ENCODE measurements at places on chromosomes 3 and 15.

- H3K27me3 ChIP-seq, result no peaks in the 10 kb centered on the region
- H3K36me3 ChIP-seq, result peaks cover 3% of the 10 kb centered on the region
- H3K4me3 ChIP-seq, result no peak overlapping the region
- no peak for DNase-seq
- H3K4me1 ChIP-seq, result no peaks in the 10 kb centered on the region
These were observed 20.1 kb upstream of the ZCWPW2 start for GRCh38 chr3:28328188-28329151.

DNA sequence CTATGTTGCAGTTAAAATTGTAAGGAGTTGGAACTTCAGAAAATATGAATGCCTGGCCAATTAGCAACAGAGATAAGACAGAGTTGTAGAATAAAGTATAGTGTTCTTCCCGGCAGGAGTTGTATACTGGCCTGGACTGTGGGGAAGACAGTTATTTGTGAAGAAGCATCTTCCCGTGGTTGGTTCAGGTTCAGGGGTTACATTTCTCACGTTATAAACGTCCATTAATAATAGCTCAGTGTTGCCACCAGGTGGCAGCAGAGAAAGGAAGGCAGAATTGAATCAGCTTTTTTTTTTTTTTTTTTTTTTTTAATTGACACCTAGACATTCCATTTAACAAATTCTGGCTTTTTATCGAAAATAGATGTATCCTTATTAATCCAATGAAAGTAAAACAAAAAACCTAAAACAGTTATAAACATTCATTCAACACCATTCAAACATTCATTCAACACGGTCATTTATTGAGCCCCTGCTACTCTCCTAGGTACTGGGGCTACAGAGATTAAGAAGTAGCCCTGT, 66.4 kb upstream of the NR2E3 start:
- no peak overlapping the region for H3K27ac ChIP-seq
- H3K4me1 ChIP-seq, result no peaks in the 10 kb centered on the region
- H3K4me3 ChIP-seq, result no peak overlapping the region
- no peaks in the 10 kb centered on the region for H3K27me3 ChIP-seq
- no peaks in the 10 kb centered on the region for H3K36me3 ChIP-seq

DNA sequence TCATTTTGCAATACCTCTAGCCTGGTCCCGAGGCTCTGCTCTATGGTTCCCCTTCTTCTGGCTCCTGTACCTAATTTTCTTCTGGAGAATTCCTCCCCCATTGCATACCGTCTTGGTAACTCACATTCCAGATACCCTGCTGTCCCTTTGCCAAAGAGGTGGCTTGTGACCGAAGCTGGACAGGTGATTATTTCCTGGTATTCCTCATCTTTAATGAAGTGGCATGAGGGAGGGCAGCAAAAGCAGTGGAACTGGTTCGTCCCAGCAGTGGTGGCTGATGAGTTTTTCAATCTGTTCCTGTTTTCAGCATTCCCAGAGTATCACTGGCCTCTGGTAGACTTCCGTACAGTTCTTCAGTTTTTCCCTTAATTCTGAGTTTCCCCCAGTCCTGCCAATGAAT, 186.2 kb upstream of the CADPS start:
- H3K27me3 ChIP-seq, result no peaks in the 10 kb centered on the region
- H3K36me3 ChIP-seq, result no peaks in the 10 kb centered on the region
- H3K27ac ChIP-seq, result no peak overlapping the region
- no peak overlapping the region for H3K4me3 ChIP-seq
- DNase-seq, result no peak

DNA sequence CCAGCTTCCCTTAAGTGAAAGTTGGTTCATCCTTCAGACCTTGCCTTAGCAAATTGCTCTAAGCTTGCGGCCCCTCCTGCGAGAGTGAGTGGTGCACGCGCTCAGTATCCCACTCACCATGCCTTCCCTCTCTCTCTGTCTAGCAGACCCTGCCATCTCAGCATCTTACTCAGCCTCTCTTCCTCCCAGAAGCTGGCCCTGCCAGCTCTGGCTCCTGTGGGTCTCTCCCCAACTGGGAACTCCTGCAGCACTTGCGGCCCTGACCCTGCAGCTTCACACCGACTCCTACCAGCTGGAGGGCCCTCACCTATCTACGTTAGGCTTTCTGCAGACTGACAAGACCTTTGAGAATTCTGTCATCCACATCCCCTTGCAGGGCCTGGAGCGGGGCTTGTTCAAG, 286.1 kb upstream of the TLE3 start:
- H3K4me1 ChIP-seq, result peaks cover 3% of the 10 kb centered on the region
- no peak overlapping the region for H3K27ac ChIP-seq
- no peak overlapping the region for H3K4me3 ChIP-seq
- no peaks in the 10 kb centered on the region for H3K36me3 ChIP-seq
- DNase-seq, result no peak

- H3K4me1 ChIP-seq, result peaks cover 10% of the 10 kb centered on the region
- H3K27ac ChIP-seq, result no peak overlapping the region
- H3K27me3 ChIP-seq, result peaks cover 13% of the 10 kb centered on the region
- no peak for DNase-seq
- H3K4me3 ChIP-seq, result no peak overlapping the region
These were observed 172.0 kb upstream of the HES1 start for GRCh38 chr3:193963808-193964516.

DNA sequence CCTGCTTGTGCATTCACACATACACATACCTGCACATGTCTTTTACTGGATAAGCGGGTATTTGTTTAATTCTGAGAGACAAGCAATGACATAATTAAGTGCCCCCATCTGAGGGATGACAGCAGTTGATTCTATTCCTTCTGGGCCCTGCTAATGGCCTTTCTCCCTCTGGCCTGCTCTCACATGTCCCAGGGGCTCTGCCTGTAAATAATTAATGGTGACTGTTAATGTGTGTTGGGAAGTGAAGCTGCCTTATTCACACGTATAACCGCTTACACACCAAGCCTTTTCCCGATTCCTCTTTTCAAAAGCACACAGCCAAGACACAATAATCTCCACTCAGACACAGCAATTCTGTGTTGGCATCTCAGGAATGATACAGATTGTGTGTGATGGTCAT, 47.8 kb downstream of the LRRK1 start:
- H3K27ac ChIP-seq, result no peak overlapping the region
- no peaks in the 10 kb centered on the region for H3K4me1 ChIP-seq
- H3K36me3 ChIP-seq, result no peaks in the 10 kb centered on the region
- no peaks in the 10 kb centered on the region for H3K27me3 ChIP-seq

DNA sequence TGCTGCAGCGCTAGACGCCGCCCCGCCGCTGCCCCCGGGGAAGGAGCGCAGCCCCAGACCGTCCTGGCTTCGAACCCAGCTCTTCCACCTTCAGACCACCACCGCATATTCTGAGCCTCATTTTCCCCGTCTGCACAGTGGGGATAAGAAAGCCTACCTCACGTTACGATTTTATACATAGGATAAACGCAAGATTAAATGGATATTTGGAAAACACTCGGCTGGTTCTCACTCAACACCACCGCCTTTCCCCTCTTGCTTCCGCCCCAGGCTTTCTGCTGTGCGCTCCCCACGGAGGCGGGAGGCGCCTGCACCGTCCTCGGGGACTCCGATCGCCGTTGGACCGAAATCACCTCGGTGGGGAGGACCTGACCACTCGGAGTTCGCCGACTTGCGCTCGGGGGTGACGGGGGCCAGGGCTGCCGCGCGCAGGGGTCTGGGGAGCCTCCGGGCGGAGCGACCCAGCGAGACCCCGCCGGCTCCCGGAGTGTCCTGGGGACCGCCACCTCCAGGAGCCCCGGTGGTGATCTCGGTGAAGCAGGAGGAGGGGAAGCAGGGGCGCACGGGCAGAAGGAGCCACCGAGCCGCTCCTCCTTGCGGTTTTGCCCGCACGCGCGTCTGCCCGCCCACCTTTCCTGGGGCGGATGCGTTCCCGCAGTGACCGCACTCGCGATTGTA, 4.0 kb downstream of the FBXL22 start:
- no peaks in the 10 kb centered on the region for H3K36me3 ChIP-seq
- no peak for DNase-seq
- peaks cover 12% of the 10 kb centered on the region for H3K27me3 ChIP-seq
- H3K27ac ChIP-seq, result no peak overlapping the region

GRCh38 chr15:67080118-67080899, 14.9 kb downstream of the SMAD3 start:
- no peak overlapping the region for H3K27ac ChIP-seq
- no peaks in the 10 kb centered on the region for H3K36me3 ChIP-seq
- H3K4me3 ChIP-seq, result no peak overlapping the region
- no peak for DNase-seq
- H3K4me1 ChIP-seq, result no peaks in the 10 kb centered on the region

DNA sequence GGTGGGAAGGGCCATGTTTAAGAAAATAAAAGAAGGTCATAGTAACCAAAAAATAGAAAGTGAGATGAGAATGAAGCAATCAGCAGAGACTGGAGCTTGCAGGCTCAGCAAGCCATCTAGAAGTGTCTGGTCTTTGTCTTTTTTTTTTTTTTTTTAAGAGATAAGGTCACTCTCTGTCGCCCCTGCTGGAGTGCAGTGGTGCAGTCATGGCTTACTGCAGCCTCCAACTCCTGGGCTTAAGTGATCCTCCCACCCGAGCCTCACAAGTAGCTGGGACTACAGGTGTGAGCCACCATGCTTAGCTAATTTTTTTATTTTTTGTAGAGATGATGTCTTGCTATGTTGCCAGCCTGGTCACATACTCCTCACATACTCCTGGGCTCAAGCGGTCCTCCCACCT, 36.2 kb downstream of the GXYLT2 start:
- H3K27me3 ChIP-seq, result no peaks in the 10 kb centered on the region
- H3K27ac ChIP-seq, result no peak overlapping the region
- no peaks in the 10 kb centered on the region for H3K36me3 ChIP-seq

DNA sequence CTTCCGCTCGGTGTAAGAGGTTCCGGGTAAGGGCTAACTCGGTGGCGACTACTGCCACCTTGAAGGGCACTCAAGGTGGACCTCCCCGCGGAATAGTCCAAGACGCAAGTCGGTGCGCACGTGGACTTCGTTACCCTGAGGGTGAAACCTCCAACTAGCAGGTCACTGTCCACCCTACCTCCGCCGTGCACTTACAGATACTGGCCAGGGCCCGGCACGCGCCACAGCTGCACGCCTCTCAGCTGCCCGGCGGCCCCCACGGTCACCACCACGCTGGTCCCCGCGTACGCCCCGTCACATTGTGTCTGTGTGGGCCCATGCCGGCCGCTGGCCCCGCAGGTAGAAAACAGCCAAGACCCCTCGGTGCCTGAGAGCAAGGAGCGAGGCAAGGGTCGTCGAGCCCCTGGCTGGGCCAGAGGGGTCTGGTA, 1.1 kb downstream of the LTK start:
- H3K4me3 ChIP-seq, result peak overlapping the region; percentile 33
- H3K36me3 ChIP-seq, result peaks cover 10% of the 10 kb centered on the region
- peaks cover 66% of the 10 kb centered on the region for H3K27me3 ChIP-seq
- DNase-seq, result peak; percentile 68
- no peak overlapping the region for H3K27ac ChIP-seq

DNA sequence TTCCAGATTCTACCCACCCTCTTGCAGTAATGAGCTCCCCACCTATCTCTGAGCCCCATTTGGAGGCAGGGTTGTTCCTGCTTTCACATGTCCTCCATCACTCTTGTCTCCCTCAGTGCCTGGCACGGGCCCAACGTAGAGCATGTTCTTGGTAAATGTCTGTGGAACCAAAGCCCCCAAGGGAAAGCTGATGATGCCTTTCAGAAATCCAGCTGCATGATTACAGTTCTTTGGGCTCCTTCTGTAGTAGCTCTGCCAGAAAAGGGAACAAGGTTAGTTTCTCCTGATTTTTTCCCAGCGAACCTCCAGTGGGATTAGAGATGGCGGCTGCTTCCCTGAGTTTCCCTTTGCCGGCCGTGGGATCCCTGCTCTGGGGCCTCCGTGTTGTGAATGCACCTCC, 39.3 kb downstream of the CGNL1 start:
- H3K36me3 ChIP-seq, result no peaks in the 10 kb centered on the region
- H3K4me1 ChIP-seq, result peaks cover 6% of the 10 kb centered on the region
- H3K27me3 ChIP-seq, result no peaks in the 10 kb centered on the region
- no peak overlapping the region for H3K4me3 ChIP-seq

DNA sequence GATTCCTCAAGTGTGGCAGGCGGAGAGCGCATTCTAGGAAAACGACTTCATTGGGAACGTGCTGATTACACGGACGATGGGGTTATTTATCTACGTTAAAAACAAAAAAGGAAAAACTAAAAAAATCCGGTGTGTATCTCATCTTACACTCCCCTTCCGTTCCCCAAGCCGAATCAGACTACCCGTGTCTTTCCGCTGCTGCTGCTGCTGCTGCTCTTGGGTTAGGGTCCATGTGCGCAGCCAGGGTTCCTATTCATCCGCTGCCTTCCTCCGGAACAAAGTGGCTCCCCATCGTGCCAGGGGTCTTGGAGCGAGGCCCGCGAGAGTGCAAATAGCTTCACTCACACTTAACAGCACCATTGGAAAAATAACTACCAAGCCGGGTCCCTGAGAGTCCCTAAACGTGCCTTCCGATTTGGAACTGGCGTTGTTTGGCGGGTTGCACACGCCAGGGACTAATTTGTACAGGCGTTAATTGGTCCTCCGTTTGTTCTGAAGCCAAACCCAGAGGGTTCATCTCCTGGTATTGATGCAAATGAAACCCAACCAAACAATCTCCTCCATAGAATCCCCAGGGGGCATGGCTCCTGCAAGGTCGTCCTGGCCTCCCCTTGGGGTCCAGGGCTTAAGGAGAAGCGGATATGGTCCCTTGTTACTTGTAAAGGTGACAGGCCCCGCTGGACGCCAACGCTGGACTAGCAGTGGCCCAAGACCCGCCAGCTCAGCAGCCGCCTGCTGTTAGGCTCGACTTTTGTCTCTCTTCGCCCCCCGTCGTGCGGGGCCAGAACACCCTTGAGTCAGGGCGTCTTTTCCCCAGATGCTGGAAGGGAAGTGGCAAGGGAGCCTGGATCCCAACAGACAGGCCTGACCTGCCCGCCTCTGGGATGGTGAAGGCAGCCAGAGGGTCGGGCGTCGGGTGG, 11.0 kb upstream of the ONECUT1 start:
- peaks cover 19% of the 10 kb centered on the region for H3K4me1 ChIP-seq
- H3K36me3 ChIP-seq, result no peaks in the 10 kb centered on the region

- no peaks in the 10 kb centered on the region for H3K36me3 ChIP-seq
- peak overlapping the region; percentile 44 for H3K27ac ChIP-seq
- peaks cover 15% of the 10 kb centered on the region for H3K4me1 ChIP-seq
- no peak for DNase-seq
- H3K4me3 ChIP-seq, result peak overlapping the region; percentile 100
- H3K27me3 ChIP-seq, result no peaks in the 10 kb centered on the region
These were observed 1.3 kb upstream of the RFX7 start for GRCh38 chr15:56244811-56245576.

- no peak overlapping the region for H3K27ac ChIP-seq
- no peaks in the 10 kb centered on the region for H3K36me3 ChIP-seq
- no peak for DNase-seq
- H3K4me3 ChIP-seq, result no peak overlapping the region
These were observed 9.4 kb upstream of the RPL24 start for GRCh38 chr3:101695779-101696372.

DNA sequence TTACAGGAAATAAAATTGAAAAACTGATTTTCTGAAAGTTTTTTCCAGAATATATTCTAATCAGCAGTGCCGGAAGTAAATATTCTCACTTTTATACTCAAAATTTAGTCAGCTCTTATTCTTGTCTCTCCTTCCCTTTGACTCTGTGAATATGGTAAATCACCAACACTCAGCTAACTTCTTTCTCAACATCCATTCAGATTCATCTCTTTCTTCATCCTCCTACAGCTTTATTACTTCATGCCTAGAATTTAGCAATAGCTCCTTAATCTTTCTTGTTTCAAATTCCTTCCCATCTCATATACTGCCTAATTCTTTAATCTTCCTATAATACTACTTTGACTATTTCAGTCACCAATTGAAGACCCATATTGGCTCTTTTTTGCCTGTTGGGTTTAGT, 67.9 kb downstream of the FGF7 start:
- no peak overlapping the region for H3K4me3 ChIP-seq
- H3K4me1 ChIP-seq, result no peaks in the 10 kb centered on the region
- no peaks in the 10 kb centered on the region for H3K27me3 ChIP-seq
- H3K36me3 ChIP-seq, result no peaks in the 10 kb centered on the region
- no peak for DNase-seq

Measured in H1 (cell line).